ENCODE measurements at places on chromosomes 3 and 15.

DNA sequence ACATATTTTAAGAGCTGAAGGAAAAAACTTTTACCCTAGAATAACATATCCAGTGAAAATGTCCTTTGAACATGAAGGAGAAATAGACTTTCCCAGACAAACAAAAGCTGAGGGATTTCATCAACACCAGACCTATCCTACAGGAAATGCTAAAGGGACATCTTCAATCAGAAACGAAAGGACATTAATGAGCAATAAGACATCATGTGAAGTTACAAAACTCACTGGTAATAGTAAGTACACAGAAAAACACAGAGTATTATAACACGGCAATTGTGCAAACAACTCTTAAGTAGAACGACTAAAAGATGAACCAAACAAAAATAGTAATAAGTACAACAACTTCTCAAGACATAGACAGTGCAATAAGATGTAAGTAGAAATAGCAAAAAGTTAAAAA is 3.5 kb upstream of the ZSCAN2 start:
- DNase-seq, result no peak

DNA sequence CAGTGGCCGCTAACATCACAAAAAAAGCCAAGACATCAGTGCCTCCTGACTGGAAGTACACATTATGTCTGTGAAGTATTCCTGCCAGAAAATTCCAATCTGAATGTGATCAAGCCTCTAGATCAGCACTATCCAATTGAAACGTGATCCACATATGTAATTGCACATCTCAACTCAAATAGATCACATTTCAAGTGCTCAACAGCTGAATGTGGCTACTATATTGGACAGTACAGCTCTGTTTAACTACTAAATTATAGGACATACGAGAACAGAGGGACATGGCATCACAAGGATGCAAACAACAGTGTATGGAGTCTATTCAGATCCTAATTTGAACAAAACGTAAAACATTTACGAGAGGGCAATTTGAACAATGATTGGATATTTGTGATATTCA is 542 bp upstream of the UBAP1L start:
- no peak for DNase-seq

DNA sequence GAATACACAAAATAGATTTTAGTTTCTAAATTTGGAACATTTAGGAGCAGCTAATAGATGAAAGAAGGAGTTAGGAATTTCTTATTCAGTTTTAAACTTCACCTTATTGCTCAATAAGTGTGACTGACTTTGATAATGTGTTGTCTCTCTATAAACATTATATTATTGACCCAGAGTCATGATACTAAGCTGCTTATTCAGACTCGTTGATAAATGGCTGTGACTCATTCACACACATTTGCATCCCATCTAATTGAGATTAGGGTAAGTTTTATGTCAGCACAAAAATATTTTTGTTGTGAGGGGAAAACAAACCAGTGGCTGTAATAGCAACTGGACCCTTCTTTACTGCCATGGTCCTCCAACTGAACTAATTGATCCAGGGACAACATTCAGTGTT is 137.6 kb downstream of the GOLIM4 start:
- no peak for DNase-seq

GRCh38 chr3:182412066-182412465 is 381.2 kb upstream of the ATP11B start:
- no peak for DNase-seq

DNA sequence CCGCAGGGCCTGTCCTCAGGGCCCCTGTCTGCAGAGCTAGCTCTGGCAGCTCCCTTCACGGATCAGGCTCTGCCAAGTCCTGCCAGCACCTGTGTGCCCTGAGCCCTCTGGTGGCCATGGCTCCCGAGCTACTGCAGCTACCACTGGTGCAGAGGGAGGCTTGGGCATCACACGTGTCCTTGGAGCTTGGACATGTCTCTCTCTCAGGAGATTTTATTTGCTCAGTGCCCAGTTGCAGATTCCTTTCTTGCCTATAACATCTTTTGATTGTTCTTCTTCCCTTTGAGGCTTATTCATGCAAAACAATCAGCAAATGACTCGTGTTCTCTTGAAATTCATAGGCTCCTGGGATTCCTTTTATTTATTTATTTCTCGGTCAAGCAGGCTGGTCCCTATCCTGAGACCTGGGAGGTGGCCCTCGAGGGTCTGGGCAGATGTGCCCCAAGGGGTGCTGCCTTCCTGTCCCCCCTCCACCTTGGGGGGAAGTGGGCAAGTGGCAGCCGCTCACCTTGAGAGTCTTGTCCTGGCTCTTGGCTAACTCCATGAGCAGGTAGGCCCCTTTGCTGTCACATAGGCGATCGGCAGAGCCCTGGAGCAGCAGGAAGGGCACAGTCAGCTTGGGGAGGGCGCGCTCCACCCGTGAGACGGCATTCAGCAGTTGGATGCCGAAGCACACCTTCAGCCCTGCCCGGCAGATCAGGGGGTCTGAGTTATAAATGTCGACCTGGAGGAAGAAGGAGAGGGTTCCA is 21.9 kb downstream of the ABTB1 start:
- no peak for DNase-seq

- DNase-seq, result no peak
These were observed 160.5 kb upstream of the ADAMTS9 start for GRCh38 chr3:64848127-64848800.

- no peak for DNase-seq
These were observed 11.2 kb upstream of the KBTBD12 start for GRCh38 chr3:127903611-127904375.

DNA sequence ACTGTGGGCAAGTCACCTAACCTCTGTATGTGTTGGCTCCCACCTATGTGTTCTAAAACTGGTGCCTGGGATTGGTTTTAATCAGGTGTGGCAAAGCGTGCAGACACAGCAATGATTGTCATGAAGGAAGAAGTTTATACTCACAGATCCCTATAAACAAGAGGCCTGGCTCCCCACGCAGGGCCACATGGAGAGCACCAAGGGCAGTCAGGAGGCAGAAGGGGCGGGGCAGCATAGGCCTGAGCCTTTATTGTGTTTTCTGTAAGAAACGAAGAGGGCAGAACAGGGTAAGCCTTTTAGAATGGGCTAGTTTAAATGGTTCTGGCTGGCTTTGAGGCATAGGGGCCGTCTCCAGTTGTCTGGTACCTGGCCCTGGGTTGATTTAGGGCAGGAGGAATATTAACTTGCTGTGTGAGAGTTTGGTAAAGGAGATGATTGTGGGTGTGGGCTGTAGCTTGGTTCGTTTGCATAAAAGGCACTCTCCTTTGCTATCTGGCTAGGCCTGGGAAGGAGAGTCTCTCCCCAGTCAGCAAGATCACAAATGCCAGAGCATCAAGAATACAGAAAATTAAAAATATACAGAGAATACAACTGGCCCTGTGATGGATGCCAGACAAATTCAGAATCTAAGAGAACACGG is 2.2 kb upstream of the FBXW12 start:
- DNase-seq, result no peak
